ENCODE measurements at places on chromosomes 13 and 19.

GRCh38 chr19:18007044-18007916 lies 690 bp upstream of the ARRDC2 start:
- no peak for DNase-seq

DNA sequence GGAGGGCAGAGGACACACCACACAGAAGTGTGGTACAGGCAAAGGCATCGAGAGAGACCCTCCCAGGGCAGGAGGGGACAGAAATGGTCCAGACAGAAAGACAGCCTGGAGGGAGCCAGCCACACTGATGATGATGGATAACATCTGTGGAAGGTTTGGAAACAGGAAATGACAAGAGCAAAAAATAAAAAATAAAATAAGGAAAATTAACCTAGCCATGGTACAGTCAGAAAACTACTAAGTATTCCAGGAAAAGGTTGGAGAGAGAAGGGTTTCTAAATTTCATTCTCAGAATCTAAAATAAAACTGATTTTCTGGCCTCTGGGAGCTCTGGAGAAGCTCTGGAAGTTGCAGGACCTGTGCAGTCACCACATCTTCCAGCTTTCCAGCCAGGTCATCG lies 115.2 kb upstream of the VSTM2B start:
- no peak for DNase-seq

GRCh38 chr13:97944396-97945029 lies 9.0 kb upstream of the IPO5 start:
- no peak for DNase-seq

GRCh38 chr19:3047496-3048189 lies 14.7 kb downstream of the TLE5 start:
- DNase-seq = peak; percentile 29

- DNase-seq = no peak
Observed at GRCh38 chr13:106063591-106064313, 471.7 kb downstream of the EFNB2 start.

- no peak for DNase-seq
Observed at GRCh38 chr13:19862481-19863313, 752 bp downstream of the ZMYM5 start.

DNA sequence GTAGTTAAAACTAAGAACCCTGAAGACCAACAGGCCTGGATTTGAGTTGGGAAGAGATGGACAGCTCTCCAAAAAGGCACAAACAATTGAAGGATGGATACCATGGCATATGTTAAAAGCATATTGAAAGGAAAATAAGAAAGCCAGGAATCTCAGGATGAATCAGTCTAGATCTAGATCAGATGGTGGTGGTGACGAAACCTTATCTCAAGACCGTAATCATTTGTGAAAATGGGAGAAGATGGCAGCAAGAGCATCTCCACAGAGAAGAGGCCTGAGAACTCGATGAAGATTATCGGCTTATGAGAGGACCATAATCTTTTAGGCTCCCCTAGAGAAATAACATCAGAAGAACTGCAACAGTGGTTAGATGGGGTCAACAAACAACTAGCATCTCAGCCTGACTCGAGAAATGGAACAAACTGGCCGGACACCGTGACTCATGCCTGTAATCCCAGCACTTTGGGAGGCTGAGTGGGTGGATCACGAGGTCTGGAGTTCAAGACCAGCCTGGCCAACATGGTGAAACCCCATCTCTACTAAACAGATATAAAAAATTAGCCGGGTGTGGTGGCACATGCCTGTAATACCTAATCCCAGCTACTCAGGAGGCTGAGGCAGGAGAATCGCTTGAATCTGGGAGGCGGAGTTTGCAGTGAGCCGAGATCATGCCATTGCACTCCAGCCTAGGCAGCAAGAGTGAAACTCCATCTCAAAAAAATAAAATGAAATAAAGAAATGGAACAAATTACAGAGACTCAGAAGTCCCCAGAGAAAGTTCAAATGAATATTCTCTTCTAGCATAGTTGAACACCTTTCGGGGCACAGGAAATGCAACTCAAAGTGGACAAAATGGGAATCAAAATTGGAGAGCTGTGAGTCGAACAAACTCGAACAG lies 47.6 kb downstream of the FOXO1 start:
- DNase-seq = no peak

- no peak for DNase-seq
Observed at GRCh38 chr19:18991468-18991867, 41.8 kb downstream of the SUGP2 start.

DNA sequence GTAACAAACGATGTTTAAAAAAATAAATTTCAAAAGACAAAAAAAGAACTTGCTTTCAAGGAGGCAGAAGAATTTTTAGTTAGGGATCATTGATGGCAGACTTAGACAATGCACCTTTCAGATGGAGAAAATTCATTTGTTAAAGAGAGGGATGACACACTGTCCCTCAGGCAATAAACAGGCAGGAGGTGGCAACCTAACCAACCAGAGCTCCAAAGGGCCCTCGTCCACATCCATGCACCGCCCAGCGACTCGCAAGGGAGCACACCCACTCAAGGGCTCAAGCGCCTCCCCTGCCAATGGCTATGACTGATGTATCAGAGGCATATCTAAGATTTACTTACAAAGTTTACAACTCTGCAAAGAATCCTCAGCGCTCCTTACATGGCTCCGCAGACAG lies 81.9 kb downstream of the TUBGCP3 start:
- no peak for DNase-seq

- peak; percentile 56 for DNase-seq
Observed at GRCh38 chr13:48653472-48653939, at the start of gene CYSLTR2. CYSLTR2 (plus strand) TSS chr13:48653929; CDS start chr13:48706818, 52,889 bp downstream.

DNA sequence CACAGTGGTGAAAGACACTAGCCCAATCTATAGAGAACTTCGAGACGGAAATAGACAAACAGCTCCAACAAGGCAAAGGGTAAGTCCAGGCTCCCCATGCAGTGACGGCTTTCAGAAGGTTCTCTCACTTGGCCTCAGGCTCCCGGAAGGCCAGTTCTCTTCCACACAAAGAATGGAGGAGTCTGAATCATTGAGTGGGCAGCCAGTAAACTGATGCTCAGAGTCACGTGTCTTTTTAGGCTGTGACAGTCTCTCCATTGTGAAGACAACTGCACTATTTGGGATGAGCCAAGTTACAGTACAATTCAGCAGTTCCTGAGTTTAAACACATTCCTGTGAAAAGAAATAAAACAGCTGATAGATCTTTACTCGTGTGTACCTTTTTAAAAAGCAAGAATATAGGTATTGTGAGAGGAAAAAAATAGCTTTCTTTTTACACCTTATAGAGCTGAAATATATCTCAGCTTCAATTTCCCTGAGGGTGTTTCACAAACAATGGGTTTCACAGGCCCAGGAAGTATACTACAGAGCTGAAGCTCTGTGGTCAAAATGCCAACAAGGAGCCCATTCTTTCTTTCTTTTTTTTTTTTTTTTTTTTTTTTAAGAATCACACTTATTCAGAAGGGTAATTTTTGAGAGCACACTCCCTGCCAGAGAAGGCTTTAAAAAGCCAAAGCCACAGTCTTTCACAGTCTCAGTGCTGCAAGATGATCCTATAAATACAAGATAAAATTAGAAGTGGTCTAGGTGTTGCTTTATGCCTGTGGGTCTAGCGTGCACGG lies 135.1 kb downstream of the FREM2 start:
- DNase-seq = no peak

DNA sequence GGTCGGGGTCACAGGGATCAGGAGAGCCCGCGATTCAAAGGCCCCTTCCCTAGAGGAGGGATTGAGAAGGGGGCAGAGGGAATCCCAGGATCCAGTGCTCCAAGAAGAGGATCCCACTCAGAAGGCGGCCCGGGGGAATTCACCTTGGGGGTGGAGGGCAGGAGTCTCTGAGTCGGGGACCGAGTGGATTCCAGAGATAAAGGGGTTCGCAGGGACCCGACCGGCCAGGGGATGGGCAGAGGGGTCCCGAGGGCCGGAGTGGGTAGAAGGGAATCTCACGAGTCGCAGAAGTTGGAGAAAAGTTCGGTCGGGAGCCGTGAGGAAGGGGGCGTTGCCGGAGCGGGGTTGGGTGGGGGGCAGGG lies 261 bp downstream of the PRKD2 start:
- DNase-seq = no peak

DNA sequence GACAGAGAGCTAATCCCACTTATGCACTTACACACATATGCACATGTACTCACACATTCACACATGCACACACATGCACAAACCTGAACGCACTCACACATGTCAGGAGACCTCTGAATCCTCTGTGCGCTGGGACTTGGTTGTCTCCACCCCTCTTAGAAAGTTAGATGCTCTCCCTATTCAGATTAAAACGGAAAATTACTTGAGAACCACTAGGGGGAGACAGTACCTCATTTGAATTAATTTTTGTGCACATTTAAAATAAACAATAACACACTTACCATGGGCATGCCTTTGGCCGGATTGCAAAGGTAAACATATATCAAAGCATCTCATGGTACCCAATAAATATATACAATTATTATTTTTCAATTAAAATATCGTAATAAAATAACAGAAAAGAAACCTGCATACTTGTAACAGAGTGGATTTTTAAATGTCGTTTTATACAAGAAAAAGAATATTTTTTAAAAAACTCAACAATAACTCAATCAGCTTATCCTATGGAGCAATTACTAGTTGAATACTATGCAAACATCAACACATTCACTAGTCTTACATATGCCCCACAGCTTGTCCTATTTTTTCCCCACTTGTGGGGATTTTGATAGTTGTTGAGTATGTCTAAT lies 9.5 kb upstream of the LILRB4 start:
- no peak for DNase-seq

- no peak for DNase-seq
Observed at GRCh38 chr19:4829001-4829712, 2.4 kb downstream of the TICAM1 start.

DNA sequence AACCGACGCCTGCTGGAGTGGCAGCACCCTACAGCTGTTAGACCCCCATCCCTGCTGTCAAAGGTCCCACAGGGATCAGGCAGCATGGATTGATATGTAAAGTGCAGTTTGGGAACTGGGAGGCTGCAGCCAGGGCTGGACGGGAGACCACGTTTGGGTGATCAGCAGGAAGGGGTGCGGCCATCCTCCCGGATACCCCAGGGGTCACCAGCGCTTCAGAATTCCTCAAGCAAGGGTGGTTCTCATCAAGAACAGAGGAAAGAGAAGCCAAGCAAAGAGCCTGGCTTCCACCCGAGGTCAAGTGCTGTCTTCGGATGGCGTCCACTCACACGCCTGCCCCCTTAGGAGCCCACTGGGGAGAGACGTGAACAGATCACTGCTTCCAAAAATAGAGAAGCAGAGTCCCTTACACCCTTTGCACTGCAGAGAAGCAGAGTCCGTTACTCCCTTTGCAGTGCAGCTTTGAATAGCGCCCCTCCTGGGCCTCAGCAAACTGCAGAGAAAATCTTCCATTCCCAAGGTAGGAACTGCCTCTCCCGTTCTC lies 35.5 kb downstream of the DHRS12 start:
- no peak for DNase-seq

DNA sequence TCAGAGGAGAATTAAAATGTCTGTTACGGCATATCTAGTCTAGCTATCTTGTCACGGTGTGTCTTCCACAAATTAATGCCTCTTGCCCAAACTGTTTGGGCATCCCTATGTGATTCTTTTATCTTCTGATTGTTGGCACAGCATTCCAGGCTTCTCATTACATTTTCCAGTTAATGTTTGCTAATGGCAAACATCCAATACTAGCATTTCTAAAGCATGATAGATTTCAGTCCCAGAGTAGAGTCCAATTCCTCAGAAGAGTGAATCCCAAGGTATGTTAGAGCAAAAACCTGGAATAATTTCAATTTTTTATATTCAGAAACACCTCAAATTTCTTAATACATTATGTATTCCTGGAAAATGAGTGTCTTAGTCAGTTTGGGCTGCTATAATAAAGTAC lies 684.5 kb upstream of the SLITRK1 start:
- no peak for DNase-seq

- DNase-seq = peak; percentile 73
Observed at GRCh38 chr13:45332036-45332830, 8.8 kb downstream of the TPT1 start.

DNA sequence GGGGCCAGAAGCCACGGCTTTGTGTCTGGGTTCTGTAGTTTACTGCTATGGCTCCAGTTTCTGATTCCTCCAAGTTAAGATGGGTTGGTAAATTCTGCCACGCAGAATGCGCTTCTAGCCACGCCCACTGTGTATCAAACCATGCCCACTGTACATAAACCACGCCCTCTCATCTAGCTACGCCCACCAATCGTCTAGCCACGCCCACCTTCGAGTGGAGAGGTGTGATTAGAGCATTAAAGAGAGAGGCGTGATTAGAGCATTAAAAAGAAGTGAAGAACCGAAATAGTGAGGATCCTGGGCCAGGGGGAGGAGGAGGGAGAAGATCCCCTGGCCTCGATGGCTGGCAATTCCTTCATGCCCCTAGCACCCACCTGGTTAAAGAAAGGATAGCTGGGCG lies 43.7 kb upstream of the ADGRE5 start:
- no peak for DNase-seq

DNA sequence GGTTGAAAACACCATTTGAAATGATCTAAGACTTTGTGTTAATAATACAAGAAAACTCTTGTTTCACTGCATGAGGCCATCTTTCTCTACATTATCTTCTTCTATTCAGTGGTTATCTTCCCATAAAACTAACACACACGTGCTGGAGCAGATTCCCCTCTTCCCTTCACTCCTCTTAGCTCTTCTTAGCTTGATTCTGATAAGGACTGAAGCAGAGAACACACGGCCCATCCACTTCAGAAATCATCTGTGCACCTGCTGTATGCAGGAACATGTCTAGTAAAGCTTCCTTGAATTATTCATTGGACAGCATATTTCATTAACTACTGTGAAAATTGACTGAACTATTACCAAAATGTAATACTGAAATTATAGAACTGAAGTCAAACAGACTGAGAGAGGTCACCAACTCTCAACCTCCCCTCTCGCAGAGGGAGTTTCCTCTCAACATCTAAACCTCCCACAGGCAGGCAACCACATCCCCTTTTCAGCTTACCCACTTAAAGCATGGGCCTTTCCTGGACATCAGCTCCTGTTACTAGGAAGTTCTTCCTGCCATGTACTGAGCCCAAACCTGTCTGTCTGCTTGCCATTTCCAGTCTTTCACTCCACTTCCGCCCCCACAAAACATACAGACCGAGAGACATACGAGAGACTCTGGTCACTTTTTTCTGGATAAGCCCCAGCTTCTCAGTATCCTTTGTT lies 113.9 kb downstream of the CRYL1 start:
- DNase-seq = no peak

DNA sequence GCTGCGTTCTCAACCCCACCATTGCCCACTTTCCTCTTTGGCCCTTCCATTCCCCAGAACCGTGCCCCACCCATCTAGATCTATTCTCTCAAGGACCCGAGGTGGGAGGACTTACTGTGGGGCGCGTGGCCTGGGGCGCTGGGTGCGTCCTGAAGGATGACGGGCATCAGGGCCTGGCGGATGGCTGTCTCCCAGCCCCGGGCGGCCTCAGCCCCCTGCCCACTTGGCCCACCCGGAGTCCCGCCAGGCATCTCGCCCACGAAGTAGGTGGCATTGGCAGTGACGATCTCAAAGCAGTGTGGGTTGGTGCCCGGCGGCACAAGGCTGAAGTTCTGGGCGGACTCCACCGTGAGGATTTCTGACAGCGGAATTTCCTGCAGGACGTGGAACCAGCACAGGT lies 23.2 kb downstream of the PRKD2 start:
- no peak for DNase-seq

GRCh38 chr19:46984077-46985010 lies 35.3 kb upstream of the NPAS1 start:
- peak; percentile 48 for DNase-seq

GRCh38 chr19:7925171-7925851 lies 624 bp downstream of the CTXN1 start:
- no peak for DNase-seq

Data from HFF-Myc (cell line).